Astrocyte (in vitro differentiated cells and primary cell): ENCODE measurements at places on chromosomes 6 and 20. TPM values are rescaled to one million over a fixed set of nuclear protein-coding genes. Genes with fewer than 3 reads are reported as not detected.

ZSCAN9 gene
- total RNA-seq, result 14.7 and 16.9 TPM in 2 replicates

DNA sequence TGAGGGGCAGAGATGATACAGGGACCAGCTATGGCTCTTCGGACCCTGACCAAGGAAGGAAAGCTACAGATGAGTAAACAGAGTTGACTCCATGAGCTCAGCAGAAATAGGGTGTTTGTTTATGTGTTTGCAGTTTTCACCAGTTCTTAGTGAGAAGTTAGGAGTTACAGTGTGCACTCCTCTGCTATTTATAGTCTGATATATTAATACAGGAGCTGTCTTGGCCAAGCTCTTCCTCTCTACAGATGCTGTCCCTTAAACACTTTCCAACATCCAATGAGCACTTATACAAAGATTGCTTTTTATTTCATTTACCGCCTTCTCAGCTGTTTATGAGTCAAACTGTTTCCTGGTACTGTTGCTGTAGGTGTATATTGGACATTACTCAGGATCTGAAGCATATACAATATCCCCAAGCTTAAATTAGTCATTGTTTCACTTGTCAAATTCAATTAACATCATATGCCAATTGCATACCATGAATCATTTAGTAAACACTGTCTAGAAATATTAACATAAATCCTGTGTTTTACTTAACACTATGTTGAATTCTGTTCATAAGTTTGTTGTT lies 618.0 kb downstream of the PRKN start:
- peak; percentile 73 for DNase-seq

- peak; percentile 53 for DNase-seq
Measured at GRCh38 chr6:100246206-100246605, 218.5 kb downstream of the SIM1 start.

GRCh38 chr20:61757-62156 lies 25.7 kb upstream of the DEFB125 start:
- DNase-seq, result no peak

- peak; percentile 42 for DNase-seq
Measured at GRCh38 chr6:56450882-56451739, 191.6 kb downstream of the DST start.

DNA sequence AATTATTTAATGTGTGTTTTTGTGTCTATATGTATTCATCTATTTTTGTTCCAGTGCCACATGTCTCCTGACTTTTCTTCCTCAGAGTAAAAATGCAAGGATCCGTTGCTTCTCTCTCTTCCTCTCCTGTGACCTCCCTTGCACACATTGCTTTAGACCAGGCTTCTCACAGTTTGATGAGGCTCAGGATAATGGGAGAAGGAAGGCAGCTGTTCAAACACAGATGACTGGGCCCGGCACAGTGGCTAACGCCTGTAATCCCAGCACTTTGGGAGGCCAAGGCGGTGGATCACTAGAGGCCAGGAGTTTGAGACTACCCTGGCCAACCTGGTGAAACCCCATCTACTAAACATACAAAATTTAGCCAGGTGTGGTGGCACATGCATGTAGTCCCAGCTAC lies 241.9 kb downstream of the SAMD5 start:
- no peak for DNase-seq

GGTLC1 gene
- not detected in 2 replicates for total RNA-seq

DNA sequence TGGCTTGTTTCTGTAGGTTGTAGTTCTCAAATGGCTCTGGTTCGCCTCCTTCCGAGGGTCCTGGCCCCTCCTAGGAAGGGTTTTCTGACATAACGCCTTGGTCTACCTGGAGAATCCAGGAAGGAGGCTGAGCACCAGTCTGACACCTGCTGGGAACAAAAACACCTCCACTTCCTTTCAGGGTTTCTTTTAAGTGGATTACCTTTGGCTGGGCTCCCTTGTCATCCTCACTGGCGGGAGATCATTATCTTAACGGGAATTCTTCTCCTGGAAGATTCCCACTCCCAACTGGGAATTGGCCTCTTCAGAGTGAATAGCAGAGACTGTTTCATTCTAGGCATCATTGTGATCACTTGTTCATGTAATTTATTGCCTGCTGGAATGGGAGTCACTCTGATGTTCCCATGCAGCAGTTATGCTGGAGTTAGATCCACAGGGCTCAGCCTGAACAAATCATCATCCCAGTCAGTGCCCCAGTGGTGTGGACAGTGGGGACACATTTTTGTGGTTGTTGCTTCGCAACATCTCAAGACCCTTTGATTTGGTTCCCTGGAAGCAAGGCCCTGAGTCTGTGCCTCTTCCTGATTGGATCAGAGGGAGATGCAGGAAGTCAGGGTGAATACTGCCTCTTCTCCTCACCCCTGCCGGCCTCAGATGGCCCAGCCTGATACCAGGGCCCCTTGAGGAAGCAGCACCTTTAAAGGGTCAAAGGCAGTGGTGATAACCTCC lies 49.1 kb downstream of the LYRM2 start:
- no peak for DNase-seq

EFCAB8 gene
- total RNA-seq, result 0.41 and 0.65 TPM in 2 replicates

DNA sequence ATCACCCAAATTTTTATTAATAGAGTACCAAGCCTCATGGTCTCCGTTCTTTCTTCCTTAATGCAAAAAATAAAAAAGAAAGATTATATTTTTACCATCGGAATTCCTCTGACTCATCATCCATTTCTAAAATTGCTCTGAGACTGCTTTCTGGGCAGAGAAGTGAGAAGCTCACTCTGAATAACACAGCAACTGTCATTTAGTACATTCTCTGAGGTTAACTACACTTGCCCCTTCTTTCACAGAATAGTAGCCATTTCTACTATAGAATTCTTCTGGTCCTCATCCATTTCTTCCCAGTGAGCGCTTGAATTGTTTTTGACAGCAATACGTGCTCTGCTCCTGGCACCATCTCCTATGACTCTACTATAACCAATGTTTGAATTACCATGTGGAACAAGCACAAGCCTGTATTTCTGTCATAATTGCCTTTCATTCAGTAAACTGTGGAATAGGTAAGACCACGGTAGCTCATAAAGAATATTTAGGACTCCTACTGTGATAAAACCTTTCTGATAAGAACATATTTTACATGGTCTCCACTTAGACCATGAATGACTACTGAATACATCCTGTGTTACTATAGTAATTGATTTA lies 435.5 kb upstream of the NRSN1 start:
- peak; percentile 11 for DNase-seq
